NCI-H1694 (cell line): ENCODE measurements at places on chromosomes 6 and 20.

GRCh38 chr20:38836991-38837390 lies 31.5 kb downstream of the PPP1R16B start:
- DNase-seq, result no peak

DNA sequence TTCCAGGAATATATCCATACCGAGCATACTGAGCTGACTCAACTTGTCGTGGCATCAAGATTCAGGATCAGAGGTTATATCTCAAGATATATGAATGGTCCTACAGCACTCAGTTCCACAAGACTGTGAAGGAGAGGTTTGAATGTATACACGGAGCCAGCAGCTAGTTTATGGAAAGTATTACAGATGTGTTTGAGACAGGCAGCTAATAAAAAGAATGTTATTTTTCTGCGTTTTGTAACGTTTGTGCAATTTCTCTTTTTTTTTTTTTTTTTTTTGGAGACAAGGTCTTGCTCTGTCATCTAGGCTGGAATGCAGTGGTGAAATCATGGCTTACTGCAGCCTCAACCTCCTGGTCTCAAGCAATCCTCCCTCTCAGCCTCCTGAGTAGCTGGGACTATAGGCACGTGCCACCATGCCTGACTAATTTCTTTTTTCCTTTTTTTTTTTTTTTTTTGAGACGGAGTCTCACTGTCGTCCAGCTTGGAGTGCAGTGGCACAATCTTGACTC lies 3.4 kb upstream of the FAM110A start:
- DNase-seq, result no peak

DNA sequence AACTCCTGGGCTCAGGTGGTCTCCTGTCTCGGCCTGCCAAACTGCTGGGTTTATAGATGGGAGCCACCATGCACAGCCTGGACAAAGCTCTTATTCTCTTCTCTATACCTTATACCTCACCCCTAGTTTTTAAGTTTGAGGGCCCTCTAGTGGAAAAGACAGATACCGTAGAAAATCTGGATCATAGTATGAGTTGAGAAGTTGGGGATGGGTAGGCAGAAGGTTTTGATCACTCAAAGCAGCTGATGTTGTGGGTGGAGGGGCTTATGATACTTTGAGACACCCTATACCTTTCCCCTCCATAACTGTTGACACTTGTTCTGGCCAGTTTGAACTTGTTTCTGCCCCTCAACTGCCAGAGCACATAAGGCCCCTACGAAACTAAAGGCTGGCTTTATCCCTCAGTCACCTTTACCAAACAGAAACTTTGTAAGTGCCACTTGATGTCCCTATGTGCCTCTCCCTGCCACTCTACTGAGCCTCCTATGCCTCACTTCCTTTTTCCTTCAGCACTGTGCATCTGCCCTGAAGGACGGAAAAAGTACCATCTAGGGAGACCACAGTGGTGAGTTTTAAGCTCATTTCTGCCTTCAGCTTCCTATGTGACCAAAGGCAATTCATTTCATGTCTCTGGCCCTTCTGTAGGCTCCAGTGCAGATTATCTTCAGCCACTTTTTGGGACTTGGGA lies 28.6 kb downstream of the RALY start:
- DNase-seq, result peak; percentile 3

GRCh38 chr20:44691424-44692423 lies 23.4 kb upstream of the CCN5 start:
- DNase-seq, result no peak

DNA sequence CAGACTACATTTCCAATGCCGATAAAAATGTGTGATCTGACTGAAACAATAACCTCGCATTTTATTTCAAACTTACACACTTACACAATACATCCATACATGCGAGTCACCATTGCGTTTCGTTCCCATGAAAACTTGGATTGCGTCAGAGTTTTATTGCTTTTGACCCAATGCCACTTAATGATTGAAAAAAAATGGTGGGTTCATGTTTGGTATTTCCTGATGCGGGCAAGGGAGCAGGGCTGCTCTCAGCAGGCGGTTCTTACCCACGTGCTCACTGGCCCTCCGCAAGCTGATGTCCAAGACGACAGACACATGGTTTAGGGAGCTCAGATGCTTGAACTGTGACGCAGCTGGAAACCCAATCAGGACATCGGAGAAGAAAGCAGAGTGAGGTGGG lies 281.0 kb upstream of the SULF2 start:
- no peak for DNase-seq

- no peak for DNase-seq
These were observed 693 bp downstream of the HLA-F start for GRCh38 chr6:29723666-29724588.

- DNase-seq, result peak; percentile 33
These were observed 19.6 kb upstream of the ABT1 start for GRCh38 chr6:26576929-26577719.

GRCh38 chr20:516799-517198 lies 26.8 kb downstream of the CSNK2A1 start:
- no peak for DNase-seq

DNA sequence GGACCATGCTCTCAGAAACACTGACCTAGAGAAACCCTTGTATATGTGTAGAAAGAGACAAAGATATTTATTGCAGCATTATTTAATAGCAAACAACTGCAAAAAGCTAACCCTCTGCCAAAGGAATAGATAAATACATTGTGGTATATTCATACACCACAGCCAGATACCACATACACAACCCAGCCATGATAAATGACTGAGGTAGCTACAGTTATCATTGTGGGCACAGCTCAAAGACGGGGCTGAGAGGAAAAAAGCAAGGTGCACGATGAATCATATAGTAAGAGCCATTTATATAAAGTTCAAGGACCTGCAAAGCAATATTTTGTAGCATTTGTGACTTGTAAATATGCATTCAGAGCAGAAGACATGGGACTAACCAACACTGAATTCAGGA lies 30.8 kb downstream of the RSPO4 start:
- DNase-seq, result no peak

- DNase-seq, result no peak
These were observed 25.6 kb downstream of the CDH22 start for GRCh38 chr20:46282669-46283068.

GRCh38 chr6:55011034-55011433 lies 163.3 kb upstream of the HCRTR2 start:
- no peak for DNase-seq

DNA sequence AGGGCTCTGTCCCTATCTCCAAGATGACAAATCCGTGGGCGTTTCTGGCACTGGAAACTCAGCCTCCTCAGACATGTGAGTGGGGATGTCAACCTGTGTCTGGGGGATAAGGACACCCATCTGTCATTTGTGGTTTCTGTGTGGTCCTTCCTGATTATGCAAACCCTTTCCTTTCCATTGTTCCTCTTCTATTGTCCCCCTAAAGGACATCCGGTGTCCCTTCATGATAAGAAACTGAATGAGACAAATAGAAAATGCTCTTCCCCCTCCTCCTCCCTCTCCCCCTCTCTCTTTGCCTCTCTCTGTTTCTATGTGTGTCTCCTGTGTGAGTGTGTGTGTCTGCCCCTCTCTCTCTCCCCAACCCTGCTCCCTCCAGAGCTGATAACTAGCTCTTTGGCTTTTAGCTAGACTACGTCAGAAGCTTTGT lies 11.5 kb upstream of the GLP1R start:
- no peak for DNase-seq

DNA sequence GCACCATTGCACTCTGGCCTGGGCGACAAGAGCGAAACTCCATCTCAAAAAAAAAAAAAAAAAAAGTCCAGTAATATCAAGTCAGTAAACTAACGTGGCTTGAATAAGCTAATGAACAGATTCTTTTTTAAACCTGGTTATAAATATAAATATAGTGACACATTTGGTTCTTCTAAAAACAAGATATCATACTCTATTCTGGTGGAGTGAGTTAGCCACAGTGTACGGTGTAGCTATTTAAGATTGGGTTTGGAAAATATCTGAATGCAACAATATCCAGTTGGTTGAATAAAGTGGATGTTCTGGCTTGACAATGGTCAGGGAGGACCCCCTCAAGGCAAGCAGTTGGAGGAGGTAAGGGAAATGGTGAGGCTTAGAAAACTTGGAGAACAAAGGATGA lies 5.9 kb upstream of the DEK start:
- no peak for DNase-seq
